Hematopoietic multipotent progenitor cell treated with erythropoietin and hydrocortisone succinate and interleukin-3 and kit ligand, for 8 days (in vitro differentiated cells): ENCODE measurements at places on chromosomes 11 and 22.
A peak's percentile ranks its signal among the peaks of the same experiment; 100 is the strongest.

- DNase-seq: no peak
Observed at GRCh38 chr11:32830796-32831195, 1.1 kb downstream of the PRRG4 start.

GRCh38 chr22:46115755-46116490, 34.4 kb upstream of the PPARA start:
- no peak for DNase-seq

DNA sequence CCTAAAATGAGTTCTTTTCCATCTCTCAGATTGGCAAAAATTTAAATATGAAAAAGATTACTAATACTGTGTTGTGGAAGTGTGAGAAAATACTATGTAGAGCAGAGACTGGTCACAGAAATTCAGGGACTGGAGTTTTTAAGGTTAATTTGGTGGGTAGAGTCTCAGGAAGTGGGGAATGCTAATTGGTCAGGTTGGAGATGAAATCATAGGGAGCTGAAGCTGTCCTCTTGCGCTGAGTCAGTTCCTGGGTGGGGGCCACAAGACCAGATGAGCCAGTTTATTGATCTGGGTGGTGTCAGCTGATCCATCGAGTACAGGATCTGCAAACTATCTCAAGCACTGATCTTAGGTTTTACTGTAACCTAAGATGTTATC, 29.4 kb upstream of the TMEM86A start:
- no peak for DNase-seq

- DNase-seq: no peak
Observed at GRCh38 chr11:6228520-6228919, 5.9 kb downstream of the FHIP1B start.

DNA sequence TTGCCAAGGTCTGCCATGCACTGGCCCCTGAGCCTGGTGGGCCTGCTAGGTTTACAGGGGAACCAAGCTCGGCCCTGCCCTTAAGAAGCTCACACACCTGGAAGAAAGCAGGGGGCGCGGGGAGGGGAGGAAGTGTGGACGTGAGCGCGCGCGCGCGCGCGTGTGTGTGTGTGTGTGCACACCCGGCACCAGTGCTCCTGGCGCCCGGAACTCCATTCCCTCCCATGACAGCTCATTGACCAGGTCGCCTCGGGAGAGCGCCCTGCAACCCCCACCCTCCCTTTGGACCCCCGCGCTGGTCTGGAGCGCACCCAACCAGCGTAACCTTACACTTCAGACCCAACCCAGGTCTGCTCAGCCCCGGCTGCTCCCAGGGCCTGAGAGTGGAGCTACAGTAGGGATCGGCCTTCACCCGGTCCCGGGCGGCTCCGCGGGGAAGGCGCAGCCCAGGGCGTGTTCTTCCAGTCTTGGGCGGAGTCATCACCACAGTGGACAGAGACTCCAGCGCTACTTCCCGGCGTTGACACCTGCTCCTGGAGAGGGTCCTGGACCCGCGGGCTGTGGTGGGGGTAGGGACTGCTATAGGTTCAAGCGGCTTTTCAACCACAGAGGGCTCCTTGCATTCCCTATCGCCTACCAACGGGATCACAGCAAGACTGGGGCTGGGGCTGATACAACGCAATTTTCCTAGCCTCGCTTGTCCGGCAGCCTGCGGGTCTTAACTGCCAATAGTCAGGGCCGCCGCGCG, 1.5 kb downstream of the GALNT18 start:
- no peak for DNase-seq

GRCh38 chr11:16193897-16194381, 162.4 kb downstream of the SOX6 start:
- peak; percentile 52 for DNase-seq

GRCh38 chr11:64718084-64718779, 4.8 kb downstream of the NRXN2 start:
- DNase-seq: no peak

GRCh38 chr11:6746086-6746618, 25.6 kb downstream of the OR2AG2 start:
- DNase-seq: no peak

GRCh38 chr11:61454520-61454919, 24.6 kb downstream of the SDHAF2 start:
- DNase-seq: no peak

GRCh38 chr11:39804271-39804670, 1655.2 kb downstream of the LRRC4C start:
- no peak for DNase-seq

DNA sequence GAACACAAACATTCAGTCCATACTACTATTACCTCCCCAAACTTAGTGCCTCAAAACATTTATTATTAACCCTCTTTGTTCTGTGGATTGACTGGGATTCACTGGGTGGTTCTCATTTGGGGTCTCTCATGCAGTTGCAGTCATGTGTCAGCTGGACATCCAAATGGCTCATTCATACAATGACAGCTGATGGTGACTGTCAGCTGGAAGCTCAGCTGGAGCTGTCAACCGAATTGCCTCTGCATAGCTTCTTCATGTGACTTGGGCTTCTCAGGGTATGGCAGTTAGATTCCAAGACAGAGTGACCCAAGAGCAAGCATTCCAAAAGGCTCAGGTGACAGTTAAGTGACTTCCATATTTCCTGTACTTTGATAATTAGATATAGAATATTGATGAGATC, 85.2 kb downstream of the CCDC34 start:
- no peak for DNase-seq

DNA sequence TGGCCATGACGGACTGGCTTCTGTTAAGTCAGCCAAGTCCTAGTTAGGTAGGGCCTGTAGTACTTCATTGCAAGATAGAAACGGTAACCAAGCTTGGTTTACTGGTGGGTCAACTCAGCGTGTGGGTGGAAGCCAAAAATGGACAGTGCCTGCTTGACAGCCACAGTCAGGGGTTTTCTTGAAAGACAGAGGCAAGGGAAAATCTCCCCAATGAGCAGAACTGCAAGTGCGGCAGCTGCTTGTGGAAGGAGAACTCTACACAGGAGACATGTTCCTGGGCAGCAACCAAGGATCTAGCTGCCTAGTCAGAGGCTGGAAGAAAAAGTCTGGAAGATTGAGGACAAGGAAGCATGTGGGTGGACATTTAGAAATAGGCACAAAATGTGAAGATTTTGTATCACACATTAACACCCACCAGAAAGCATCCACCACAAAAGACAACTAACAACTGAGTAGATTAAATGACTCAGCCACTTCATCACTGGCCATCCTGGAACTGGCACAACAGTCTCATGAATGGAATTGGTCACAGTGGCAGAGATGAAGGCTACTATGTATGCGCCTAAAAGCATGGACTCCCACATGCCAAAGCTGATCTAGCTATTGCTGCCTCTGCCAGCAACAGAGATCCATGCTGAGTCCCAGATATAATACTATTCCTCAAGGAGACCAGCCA, 40.9 kb upstream of the SCUBE2 start:
- DNase-seq: no peak

DNA sequence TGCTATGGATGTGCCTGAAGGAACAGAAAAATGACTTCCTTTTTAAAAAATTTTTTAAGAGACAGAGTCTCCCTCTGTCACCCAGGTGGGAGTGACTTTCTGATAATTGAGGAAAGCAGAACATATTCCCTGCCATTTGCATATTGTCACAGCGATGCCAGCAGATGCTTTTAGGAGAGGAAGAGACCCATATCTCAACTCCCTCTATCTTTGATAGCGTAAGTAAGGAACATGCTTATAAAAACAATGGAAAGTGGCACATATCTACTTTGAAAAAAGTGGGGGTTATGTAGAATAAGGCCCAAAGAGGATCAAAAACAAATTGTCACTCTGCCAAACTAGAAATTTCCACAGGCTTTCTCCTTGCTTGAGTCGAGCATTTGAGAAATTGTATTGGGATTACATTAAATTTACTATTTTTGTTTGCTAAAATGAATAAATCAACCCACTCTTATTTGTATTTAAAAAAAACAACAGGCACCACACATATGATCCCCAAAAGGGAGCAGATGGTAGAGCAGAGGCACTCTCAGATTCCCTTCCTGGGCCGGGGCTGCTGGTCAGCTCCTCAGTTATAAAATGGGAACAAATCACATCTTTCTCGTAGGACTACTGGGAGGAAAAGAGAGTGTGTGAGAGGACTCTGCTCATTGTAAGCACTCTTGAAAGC, 68.8 kb upstream of the TSPAN18 start:
- DNase-seq: no peak

- no peak for DNase-seq
Observed at GRCh38 chr11:83073258-83073657, 1.6 kb upstream of the RAB30 start.

GRCh38 chr11:35734669-35735410, 72.3 kb downstream of the TRIM44 start:
- DNase-seq: no peak

DNA sequence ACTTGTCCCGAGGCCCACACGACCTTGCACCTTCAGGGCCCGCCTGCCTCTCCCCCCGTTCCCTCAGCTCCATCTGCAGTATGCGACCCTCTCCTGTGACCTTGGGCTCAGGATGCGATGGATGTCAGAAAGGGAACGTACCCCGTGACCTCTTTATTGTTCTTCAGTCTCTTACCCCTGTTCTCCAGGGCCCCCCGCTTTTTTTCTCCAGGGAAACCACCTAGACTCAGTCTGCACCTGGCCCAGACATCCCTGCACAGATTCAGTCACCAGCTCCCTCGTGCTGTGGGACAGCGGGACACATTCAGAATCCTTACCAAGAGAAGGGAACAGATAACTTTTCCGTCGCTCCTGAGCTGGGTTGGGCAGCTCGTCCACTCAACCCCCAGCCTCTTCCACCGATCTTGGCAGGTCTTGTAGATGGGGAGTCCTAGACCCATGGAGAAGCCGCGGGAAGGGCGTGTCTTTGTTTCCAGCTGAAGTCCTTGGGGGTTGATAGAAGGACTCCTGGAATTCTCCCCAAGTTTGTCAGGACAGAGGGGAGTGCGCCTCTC, 1.4 kb upstream of the PHOX2A start:
- DNase-seq: no peak

- DNase-seq: no peak
Observed at GRCh38 chr11:34274712-34275398, 83.0 kb downstream of the ABTB2 start.

DNA sequence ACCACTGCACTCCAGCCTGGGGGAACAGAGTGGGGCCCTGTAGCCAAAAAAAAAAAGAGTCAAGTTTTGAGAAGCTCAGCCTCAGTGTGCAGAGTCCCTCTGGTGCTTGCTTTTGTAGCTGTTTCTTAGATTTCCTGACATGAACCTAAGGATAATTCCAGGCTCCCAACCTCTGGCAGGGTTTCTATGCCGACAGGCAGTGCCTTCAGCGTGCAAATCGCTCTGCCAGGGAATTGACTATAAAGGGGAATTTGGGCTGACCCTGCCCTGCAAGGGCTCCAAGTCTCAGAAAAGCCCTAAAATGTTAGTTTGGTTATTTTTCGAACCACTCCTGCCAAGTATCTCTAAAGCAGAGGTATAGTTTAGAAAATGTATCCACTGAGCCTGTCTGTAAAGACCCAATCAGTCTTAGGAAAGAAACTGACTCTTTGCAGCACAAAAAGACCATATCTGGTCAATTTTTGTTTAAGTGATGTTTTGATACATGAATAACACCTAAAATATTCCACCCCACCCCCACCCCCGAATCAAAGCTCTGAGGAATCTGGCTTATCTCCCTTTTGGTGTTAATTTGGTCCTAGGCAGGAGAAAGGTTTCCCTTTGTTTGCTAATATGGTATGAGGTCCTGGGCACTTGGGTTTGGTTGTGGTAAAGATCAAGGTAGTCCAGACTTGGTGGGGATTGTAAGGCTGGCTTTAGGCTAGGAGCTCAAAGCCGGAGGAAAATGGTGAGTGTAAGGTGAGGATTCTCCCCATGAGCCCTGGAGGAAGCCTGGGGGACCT, 49.7 kb downstream of the ANO1 start:
- DNase-seq: no peak

DNA sequence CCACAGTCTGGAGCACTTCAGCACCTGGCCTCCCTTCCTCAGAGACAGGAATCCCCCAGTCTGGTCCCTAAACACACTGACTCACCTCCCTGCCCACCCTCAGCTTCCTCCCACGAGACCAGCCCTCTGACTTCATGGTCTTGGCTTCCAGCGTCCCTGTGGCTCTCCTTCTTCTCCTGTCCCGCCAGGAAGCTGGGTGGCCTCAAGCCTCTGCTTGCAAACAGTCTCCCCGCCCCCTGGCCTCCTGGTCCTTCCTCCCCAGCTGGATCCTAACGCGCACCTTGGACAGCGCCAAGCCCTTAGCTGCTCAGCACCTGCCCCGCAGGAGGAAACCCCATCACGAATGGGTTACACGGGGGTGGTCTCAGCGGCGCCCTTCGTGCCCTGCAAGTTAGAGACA, 4.5 kb downstream of the NCF4 start:
- no peak for DNase-seq

- no peak for DNase-seq
Observed at GRCh38 chr22:37178350-37179125, 9.5 kb downstream of the C1QTNF6 start.

- DNase-seq: no peak
Observed at GRCh38 chr11:113831314-113831713, 44.1 kb downstream of the USP28 start.

DNA sequence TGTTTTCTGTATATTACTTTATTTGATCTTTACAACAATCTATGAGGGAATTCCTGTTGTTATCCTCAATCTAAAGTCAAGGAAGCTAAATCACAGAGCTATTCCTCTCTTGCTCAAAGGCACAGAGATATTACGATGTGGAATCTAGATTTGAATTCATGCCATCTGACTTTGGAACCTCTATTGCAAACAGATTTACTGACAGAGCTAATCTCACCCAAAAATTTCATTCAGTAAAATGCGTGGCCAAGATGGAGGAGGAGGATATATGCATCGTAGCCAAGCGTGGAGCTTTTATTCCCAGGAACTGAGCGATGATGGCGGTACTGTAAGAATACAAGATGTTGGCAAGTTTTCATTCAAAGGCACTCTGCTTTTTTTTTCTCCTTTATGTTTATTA, 791.8 kb downstream of the CNTN5 start:
- no peak for DNase-seq

DNA sequence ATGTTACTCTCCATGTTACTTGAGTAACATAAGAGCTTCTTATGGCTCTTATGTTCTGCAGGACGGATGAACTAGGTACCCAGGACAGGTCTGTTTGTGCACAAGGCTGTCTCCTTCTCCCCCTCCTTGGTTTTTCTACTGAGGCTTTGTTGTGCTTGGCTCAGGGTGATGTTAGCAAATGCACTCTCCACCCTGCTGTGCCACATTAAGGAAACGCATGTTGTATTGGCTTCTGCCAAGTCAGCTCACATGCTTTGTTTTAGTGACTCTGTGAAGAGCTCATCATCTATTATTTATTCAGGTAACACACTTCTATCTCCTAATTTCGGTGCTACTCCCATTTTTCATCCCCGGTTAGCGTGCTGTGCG, 108.3 kb downstream of the PTPRJ start:
- DNase-seq: no peak
